ENCODE measurements at places on chromosomes 16 and 17.

DNA sequence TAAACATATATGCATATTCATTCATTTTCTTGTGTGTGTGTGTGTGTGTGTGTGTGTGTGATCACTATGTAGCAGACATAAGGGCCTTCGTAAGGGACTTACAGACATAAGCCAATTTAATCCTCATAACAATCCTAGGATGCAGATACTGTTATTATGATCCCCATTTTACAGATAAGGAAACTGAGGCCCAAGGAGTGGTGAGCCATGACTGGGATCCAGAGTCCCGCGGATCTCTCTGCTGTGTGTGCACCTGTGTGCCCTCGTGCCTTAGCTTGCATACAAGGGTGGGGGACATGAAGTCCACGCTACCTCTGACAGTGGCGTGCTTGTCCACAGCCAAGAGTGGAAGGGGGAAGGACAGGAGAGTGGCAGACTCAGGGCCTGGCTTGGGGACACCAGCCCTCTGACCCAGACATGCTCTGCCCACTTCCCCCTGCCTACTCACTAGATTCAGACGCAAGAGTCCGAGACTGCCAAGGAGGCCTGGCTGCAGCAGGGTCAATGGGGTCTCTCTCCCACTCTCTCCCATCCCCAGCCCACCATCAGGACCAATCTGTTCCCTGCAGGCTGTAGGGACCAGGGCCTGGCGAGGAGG lies 9.8 kb upstream of the SMTNL2 start:
- ATAC-seq, result no peak

GRCh38 chr16:4660454-4661007 lies 32.8 kb upstream of the NUDT16L1 start:
- peak; percentile 71 for ATAC-seq

DNA sequence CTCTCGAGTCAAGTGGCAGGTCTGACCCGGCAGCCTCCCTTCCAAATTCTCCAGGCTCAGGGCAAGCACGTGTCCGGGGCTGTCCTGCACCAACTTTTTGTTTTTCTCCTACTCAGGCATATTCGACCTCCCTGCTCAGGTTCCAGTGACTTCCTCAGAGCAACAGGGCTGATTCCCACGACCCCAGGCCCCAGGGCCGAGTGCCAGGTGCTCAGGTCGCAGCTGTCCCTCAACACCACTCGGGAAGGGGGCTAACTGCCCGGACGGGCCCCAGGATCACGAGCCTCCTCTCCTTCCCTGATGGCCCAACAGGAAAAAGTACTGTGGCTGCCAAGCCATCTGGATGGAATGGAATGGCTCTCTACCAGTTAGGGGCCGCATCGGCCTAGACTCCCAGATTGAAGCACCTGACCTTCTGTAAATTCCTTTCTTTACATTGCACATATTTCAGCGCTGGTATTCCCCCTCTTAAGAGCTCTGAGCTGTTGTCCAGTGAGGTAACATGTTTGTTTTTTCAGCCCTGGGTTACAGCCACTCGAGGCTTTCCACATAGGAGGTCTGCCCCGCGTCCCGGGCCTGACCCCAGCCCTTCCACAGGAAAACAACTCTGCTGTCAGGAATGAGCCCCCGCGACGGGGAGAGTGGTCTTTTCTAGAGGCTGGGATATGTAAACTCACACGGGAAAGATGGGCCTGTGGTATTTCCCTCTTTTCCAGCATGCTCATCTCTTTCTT lies 25.0 kb downstream of the NXN start:
- ATAC-seq, result no peak

- ATAC-seq, result no peak
Observed at GRCh38 chr17:62676231-62676943, 48.9 kb downstream of the MRC2 start.

DNA sequence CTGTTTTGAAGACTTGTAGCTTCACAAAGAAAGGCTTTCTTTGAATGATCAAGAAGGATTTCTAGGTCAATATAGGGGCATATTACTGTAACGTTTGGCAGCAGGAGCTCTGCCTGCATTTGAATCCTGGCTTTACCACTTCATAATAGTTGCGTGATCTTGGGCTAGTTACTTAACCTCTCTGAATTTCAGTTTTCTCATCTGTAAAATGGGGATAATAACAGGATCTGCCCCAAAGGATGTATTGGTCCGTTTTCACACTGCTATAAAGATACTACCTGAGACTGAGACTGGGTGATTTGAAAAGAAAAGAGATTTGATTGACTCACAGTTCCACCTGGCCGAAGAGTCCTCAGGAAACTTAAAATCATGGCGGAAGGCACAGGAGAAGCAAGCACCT lies 12.5 kb downstream of the BMERB1 start:
- ATAC-seq, result no peak

DNA sequence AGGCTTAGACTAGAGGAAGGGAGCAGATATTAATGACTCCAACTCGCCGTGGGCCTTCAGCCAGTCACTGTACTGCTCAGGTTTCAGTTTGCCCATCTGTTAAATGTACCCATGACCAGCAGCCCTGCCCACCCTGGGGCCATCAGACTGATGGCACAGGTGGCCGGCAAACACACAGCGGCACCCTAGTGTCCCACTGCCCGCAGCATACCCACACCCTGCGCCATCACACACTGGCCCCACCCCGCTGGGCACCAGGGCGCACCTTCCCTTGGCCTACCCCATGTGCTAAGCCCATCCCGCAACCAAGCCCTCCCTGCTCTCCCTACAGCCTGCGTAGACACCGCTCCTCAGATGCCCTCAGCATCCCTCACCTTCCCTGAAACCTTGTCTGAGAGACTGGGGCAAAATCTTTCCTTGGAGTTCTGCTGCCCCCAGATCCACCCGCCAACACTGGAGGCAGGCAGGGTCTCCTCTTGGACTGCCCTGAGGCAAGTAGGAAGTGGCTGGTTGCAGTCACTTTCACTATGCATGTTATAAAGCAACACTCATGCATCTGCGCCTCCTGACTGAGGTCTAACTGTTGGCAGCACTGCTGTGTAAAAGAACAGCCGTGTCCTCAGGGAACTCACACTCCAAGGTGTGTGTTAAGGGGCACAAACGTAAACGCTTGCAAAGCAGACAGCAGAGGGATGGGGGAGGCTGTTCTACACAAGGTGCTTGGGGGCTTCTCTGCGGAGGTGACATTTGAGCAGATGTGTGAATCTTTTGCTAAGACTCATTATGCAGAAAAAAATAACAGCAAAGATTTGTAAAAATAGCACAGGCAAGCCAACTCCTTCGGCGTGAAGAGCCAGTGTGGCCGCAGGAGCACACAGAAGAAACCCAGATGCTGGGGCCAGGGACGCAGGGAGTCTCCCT lies 6.7 kb upstream of the BCAR1 start:
- ATAC-seq, result no peak

DNA sequence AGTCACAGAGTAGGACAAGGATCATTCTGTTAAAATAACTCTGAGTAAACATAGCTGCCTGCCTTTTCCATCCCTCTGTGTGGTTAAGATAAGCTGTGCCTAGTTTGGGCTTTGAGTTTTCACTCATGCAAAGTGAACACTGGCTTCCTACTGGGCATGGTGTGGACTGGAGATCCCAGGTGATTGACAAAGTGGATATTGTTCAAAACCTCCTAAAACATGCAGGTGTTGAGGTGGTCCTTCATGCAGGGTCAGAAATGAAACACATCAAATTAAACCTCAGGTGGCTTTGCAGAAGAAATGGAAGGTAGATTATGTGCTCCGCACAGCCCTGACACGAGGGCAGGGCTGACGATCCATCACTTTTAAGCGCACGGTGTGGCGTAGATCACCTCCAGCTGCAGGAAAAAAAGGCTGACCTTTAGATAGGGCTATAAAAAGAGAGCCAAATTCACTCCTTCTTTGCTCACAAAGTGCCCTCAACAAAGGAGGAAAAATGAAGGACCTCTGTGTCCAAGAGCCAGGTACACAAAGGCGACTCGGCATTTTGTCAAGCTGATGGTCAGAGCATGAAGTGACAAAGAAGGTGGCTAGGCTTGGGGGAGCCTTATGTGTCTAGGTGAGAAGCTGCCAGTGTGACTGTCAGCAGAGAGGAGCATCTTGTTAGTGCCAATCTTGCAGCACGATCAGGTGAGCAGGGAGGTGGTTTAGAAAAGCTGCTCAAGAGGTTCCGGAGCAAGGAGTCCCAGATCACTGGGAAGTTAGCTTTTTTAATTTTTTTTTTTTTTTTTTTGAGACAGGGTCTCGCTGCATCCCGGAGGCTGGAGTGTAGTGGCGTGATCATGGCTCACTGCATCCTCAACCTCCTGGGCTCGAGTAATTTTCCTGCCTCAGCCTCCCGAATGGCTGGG lies 19.9 kb upstream of the ITPRIPL2 start:
- ATAC-seq, result no peak

GRCh38 chr17:31527606-31528005 lies 136.1 kb downstream of the RAB11FIP4 start:
- ATAC-seq, result no peak

- ATAC-seq, result peak; percentile 85
Observed at GRCh38 chr16:19907161-19907992, 22.7 kb upstream of the GPRC5B start.

- ATAC-seq, result no peak
Observed at GRCh38 chr16:54171626-54172537, 114.7 kb downstream of the IRX3 start.

DNA sequence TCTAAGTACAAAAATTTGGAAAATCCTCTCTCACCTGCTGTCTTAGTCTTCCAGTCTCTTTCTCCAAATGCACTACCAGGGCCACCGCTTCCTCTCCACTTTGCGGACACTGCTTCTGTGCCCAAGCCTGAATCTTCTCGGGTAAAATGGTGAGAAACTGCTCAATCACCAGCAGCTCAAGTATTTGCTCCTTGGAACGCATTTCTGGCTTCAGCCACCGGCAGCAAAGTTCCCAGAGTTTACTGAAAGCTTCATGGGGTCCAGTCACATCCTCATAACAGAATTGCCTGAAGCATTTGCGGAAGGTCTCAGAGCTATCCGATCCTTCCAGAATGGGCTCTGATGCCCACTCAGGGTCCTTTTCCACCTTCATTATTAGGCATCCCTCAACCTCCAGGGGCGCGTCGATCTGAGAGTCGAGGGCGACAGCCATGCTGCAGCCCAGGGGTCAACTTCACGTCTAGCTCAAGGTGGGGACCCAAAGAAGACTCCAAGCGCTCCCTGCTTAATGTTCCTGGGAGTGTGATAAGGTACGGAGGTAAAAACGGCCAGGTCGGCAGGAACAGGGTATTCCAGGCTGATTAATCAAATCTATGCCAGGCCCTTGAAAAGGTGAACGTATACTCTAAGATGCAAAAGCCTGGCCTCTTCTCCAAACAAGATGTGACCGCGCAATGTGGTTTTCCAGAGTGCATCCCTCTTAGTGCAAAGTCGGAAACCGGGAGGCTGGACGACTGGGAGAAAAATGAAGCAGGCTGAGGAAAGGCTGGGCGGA lies 763 bp downstream of the ZKSCAN2 start:
- ATAC-seq, result no peak

- peak; percentile 95 for ATAC-seq
Observed at GRCh38 chr16:4288148-4288921, 15.5 kb upstream of the TFAP4 start.

DNA sequence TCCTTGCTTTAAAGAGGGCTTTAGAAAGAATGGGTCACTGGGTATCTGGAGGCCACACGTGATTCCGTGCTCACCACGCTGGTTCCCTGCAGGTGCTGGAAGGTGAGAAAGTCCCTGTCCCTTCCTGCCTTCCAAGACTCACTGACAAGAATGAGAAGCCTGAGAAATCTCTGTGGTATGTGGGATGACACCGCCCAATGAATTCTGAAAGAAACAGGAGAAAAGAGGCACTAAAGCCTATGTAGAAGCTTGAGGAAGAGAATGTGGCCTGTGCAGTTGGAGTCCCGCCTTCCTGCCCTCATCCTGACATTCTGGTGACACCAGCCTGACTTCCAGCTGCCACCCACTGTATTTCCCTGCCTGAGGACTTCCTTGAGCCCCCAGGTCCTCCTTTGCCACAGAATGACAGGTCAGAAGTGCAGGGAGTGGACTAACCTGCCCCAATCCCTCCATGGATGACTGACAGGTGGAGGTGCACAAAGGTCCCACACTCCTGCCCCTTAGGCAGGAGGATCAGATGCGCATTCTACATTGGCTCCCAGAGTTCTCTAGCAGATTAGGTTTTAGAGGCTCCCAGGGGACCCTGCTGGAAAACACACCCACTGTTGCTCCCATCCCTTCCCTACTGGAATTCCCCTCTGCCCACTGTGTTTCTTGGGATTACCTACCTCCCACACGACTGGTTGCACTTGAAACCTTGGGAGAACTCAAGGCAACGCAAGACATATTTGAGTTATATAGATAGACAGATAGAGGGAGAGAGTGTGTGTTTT lies 38.6 kb upstream of the TENT4B start:
- no peak for ATAC-seq

- no peak for ATAC-seq
Observed at GRCh38 chr16:76108460-76108859, 168.7 kb upstream of the CNTNAP4 start.

DNA sequence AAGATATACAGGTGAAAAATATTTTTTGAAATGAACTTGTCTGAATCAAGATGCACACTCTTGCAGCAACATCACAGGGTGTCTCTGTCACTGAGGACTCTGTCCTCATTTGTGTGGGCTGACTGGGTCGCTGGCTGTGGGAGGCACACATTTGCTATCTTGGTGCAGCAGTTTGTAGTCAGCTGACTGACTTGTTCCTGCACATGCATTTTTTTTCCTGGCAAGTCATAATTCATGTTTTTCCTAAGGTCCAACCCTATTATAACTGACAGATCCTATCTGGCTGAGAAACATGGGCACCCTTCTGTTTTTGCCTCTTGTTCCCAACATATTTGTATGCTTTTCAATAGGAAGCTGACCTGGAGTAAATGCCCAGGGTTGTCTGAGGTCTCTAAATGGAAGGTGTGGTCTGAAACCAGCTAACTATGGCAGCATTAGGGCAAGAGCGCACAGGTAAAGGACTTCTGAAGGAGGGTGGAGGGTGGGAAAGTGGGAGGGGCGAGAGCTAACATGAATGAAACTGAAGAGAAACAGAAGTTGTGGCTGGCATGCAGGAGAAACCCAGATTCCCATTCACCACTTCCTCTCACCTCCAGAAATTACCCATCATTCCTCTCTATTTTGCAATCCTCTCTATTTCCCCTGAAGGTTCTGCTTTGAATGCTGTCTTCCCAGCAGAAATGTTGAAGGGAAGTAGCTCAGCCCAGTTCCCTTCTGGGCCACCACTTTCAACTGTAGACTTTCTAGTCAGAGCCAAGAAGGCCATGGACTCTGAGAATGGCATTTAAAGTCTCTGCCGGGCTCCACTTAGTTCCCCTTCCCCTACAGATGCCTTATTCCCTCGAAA lies 166.1 kb downstream of the PRKCA start:
- no peak for ATAC-seq

DNA sequence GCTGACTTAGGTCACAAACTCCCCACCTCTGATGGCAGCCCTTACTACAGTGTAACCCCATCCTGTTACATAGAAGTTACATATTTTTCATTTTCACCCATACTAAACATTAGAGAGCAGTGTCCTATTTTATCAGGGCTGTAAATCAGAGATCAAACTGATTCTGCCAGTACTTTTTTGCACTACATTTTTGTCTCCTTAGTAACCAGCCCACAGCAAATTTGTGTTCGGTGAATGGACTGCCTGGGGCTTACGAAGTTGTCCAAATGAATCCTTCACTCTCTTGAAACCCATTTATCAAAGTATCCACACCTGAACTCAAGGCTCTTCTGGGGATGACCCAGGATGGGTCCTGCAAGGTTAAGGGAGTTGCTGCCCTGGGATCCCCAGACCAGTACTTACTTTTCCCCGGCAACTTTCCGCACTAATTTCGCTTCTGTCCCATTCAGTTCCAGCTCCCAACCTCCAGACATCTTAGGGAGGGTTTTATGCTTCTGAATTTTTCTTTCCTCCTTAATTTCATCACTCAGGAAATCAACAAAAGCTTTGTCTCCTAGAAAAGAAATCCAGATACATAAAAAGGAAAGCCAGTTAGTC lies 1.1 kb downstream of the C1QBP start:
- ATAC-seq, result no peak

- no peak for ATAC-seq
Observed at GRCh38 chr17:80887639-80888175, 103.9 kb upstream of the CHMP6 start.
